Left ventricle myocardium inferior (tissue), 1 donor: ENCODE measurements at places on chromosomes 13 and 19.

GRCh38 chr13:111626371-111627305 lies 306.2 kb downstream of the TEX29 start:
- H3K36me3 ChIP-seq, result no peaks in the 10 kb centered on the region
- H3K4me1 ChIP-seq, result peaks cover 9% of the 10 kb centered on the region
- peaks cover 27% of the 10 kb centered on the region for H3K27me3 ChIP-seq
- DNase-seq, result peak; percentile 61

GRCh38 chr19:53881482-53882390 lies at the start of gene PRKCG:
TSS of gene PRKCG (plus strand) at chr19:53882197. CDS start at chr19:53882495, 298 bp downstream.
- no peaks in the 10 kb centered on the region for H3K36me3 ChIP-seq
- H3K4me1 ChIP-seq, result peaks cover 28% of the 10 kb centered on the region
- no peak within 1 kb of the TSS for H3K27ac ChIP-seq

- no peak for DNase-seq
- H3K4me1 ChIP-seq, result no peaks in the 10 kb centered on the region
- no peak overlapping the region for H3K27ac ChIP-seq
Observed at GRCh38 chr13:88744289-88744688, 1073.1 kb downstream of the SLITRK5 start.

DNA sequence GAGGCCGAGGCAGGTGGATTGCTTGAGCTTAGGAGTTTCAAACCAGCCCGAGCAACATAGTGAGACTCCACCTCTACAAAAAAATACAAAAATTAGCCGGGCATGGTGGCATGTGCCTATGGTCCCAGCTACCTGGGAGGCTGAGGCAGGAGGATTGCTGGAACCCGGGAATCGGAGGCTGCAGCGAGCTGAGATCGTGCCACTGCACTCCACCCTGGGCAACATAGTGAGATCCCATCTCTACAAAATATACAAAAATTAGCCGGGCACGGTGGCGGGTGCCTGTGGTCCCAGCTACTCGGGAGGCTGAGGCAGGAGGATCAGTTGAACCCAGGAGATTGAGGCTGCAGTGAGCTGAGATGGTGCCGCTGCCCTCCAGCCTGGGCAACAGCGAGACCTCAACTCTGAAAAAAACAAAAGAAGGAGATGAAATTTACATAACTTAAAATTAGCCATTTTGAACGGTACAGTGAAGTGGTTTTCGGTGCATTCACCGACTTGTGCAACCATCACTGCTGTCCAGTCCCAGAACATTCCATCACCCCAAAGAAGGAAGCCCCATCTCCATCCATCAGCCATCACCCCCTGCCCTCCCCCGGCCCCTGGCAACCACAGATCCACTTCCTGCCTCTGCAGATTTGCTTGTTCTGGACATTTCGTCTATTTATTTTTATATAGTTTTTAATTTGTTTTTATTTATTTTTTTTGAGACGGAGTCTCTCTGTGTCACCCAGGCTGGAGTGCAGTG lies 1.6 kb upstream of the AZU1 start:
- no peaks in the 10 kb centered on the region for H3K36me3 ChIP-seq
- no peak overlapping the region for H3K27ac ChIP-seq
- peaks cover 15% of the 10 kb centered on the region for H3K4me1 ChIP-seq
- H3K4me3 ChIP-seq, result no peak overlapping the region
